ENCODE measurements at places on chromosomes 16 and 17. TPM values are rescaled to one million over a fixed set of nuclear protein-coding genes. Genes with fewer than 3 reads are reported as not detected.

SEPTIN12 gene
- total RNA-seq = not detected

EVPLL gene
- total RNA-seq = not detected

PRR35 gene
- total RNA-seq = 0.07 TPM

GAST gene
- total RNA-seq = not detected

CDH3 gene
- not detected for total RNA-seq

CSH2 gene
- not detected for total RNA-seq

SREBF1 gene
- 38.3 TPM for total RNA-seq

NHERF2 gene
- total RNA-seq = 52.7 TPM

KRTAP3-2 gene
- not detected for total RNA-seq

Data from thoracic aorta endothelial cell (primary cell).